COR-L47 (cell line): ENCODE measurements at places on chromosomes 11 and 22.
A peak's percentile ranks its signal among the peaks of the same experiment; 100 is the strongest.

GRCh38 chr11:32382339-32383049 is 52.8 kb downstream of the WT1 start:
- no peak for DNase-seq

DNA sequence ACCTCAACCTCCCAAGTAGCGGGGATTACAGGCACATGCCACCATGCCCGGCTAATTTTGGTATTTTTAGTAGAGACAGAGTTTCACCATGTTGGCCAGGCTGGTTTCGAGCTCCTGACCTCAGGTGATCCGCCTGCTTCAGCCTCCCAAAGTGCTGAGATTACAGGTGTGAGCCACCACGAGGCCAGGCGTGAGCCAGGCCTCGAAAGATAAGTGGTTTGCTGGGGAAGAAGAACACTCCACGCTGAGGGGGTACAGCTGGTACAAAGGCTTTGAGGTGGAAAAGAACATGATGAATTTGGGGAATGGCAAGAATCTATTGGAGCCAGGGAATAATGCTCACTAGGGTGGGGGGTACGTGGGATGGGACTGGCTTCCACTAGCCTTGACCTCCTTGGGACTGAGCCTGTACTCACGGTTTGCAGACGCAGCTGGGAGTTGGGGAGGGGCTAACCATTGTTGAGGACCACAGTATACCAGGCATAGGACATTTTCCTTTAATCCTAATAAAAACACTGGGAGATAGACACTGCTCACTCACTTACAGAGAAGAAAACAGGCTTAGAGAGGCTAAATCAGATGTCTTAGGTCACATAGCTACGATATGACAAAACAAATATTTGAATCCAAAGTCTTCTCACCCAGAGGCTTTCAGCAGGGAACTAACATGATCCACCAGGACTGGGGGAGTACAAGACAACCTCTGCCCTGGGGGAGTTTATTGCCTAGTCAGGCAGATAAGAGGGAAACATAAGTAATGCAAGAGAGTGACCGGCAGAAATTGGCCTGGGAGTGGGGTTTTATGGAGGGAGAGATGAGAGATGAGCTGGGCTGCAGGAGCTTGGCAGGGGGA is 4.9 kb downstream of the SLCO2B1 start:
- no peak for DNase-seq

DNA sequence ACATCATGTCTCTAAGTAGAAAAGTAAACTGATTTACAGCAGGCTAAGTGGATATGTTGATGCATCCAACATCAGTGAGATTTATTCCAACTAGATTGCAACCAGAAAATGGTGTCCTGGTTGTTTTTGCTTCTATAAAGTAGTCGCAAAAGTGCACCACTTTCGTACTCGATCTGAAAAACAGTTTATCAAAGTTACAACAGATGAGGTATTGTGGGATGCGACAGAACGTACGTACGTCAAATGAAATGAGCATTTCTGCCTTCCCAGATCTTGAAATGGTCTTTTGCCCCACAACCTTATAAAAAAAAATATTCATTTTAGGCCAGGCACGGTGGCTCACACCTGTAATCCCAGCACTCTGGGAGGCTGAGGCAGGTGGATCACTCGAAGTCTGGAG is 13.7 kb downstream of the GRAP2 start:
- DNase-seq: no peak

DNA sequence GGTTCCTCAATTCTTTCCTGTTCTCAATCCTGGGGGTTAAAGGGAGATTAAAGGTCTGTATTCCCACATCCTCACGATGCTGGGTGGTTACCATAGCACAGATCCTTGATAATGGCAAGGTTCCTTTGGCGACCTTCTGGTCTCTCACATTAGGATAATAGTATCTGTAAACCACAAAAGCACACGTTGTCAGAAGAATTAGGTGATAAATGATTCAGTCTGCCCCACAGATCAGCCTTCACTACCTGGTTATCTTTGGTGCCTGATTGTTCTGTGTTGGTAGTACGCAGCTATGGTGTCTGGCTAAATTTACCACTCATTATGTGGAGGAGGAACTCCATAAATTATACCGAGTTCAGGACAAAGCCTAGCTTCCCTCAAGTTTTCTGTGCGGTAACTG is 78.4 kb downstream of the C2CD3 start:
- no peak for DNase-seq

- DNase-seq: no peak
Measured at GRCh38 chr11:27295928-27296327, 67.1 kb downstream of the CCDC34 start.

- DNase-seq: no peak
Measured at GRCh38 chr11:127274328-127274676, 273.7 kb upstream of the KIRREL3 start.

GRCh38 chr11:34749666-34750659 is 129.1 kb downstream of the EHF start:
- no peak for DNase-seq

- no peak for DNase-seq
Measured at GRCh38 chr22:44550711-44551491, 52.9 kb upstream of the RTL6 start.

DNA sequence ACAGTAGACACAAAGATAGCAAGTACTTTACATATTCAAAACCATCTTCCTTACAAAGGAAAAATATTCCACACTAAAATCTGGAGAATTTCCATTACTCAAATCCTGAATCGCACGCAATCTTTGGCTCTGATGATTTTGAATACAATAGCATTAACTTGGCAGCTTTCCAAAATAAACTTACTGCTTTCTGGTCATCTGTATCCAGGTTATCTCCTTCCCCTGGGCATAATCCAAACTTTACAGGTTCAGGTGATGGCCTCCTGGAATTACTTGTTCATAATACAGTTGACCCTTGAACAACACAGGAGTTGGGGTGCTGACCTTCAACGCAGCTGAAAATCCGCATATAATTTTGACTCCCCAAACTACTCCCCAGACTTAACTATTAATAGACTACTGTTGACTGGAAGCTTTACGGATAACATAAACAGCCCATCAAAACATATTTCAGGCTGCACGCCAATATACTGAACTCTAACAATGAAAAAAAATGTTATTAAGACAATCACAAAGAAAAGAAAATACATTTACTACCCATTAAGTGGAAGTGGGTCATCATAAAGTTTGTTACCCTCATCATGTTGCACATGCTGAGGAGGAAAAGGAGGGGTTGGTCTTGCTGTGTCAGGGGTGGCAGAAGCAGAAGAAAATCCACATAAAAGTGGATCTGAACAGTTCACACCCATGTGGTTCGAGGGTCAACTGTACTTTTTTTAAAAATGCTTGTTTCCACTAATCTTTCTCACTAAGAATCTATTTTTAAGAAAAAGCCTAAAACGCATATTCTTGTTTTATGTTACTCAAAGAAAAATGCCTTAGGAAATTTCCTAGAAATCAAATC is 6.5 kb downstream of the MTMR2 start:
- peak; percentile 94 for DNase-seq

- no peak for DNase-seq
Measured at GRCh38 chr22:38868286-38868721, 3.7 kb downstream of the CBX6 start.

GRCh38 chr22:40116496-40117200 is 61.1 kb upstream of the TNRC6B start:
- no peak for DNase-seq

GRCh38 chr11:113378692-113379091 is 8.9 kb upstream of the ANKK1 start:
- no peak for DNase-seq

GRCh38 chr22:44496305-44496704 is 1.7 kb downstream of the RTL6 start:
- no peak for DNase-seq

GRCh38 chr11:128924104-128924503 is 18.6 kb downstream of the TP53AIP1 start:
- DNase-seq: no peak

GRCh38 chr11:32297611-32298011 is 137.7 kb downstream of the WT1 start:
- peak; percentile 56 for DNase-seq

- peak; percentile 37 for DNase-seq
Measured at GRCh38 chr11:128733440-128734102, 39.7 kb downstream of the FLI1 start.

DNA sequence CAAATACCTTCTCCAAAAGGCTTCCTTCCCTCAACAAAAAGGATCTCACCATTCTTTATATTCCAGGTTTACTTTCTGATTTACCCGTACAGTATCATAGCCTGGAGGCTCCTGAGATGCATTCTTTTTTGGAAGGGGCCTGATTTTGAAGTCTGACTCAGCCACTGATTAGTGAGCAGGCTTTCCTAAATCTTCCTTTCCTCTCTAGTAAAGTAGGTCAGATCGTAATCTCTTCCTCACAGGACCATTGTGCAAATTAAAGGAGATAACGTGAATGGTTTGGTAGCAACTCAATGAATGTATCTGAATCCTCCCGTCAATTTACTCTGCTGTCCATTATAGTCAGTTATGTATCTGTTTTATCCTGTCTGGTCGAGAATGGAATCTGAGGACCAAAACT is 227.7 kb upstream of the ANO5 start:
- DNase-seq: no peak

- no peak for DNase-seq
Measured at GRCh38 chr11:133530501-133530835, 1.8 kb downstream of the OPCML start.

DNA sequence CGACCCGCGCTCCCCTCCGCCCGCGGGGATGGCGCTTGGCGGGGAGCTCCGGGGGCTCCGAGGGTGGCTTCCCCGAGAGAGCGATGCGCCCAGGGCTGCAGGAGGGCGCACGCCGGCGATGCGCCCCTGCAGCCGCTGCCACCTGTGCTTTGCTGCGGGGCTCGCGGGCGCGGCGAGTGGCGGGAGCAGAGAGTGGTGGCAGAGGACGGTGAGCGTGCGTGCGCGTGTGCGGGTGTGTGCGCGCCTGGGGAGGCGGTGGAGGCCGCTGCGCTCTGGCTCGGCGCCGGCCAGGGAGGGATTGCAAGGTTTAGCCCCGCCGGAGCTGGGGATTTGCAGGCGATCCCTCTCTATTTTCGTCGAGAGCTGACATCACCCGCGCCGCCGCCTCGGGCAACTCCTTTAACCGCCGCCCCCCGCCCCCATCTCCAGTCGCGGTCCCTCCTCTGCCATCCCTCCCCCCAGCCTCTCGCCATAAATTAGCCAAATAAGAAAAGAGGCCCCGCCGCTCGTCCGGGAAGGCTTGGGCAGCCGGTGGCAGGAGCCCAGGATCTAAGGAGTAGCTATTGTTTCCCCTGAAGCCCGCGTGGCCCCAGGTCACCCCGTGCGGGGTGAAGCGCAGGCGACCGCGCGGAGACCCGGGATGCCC is at the start of gene SLC1A2:
TSS of gene SLC1A2 (minus strand) at position 375 of the 646 bp plus-strand sequence. CDS start 592 bp downstream, outside the sequence.
- DNase-seq: peak; percentile 83

DNA sequence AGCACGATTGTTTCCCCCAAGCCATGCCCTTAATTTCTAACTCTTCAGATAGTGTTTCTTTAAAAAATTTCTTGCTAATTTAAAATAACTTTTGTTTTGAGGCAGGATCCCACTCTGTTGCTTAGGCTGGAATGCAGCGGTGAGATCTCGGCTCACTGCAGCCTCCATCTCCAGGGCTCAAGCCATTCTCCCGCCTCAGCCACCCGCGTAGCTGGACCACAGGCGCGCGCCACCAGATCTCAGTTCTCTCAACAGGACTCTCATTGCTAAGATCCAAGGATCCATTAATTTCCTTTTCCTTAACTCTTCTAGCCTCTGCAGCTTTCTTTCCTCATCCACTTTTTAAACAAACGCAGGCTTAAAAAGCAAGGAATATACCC is 327 bp upstream of the MED17 start:
- DNase-seq: no peak

- no peak for DNase-seq
Measured at GRCh38 chr11:122491509-122491908, 164.0 kb upstream of the UBASH3B start.

- DNase-seq: no peak
Measured at GRCh38 chr11:79249295-79249993, 191.4 kb downstream of the TENM4 start.

DNA sequence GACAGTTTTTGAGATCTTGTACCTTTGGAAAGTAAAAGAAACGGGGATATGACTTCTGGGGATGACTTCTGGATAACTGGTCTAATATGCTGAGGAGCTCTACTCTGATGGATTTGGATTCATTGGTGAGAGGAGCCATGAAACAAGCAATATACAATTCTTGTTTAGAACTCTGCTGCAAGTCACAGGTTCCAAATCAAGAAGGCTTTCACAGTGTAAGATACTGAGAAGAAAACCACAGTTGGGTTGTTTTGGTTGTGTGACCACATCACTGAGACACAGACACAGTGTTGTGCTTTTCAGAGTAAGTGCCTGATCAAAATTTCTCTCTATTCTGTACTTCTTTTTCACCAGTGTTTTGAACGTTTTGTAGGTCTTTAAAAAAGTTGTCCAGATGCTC is 13.1 kb upstream of the UCP2 start:
- DNase-seq: no peak

- peak; percentile 71 for DNase-seq
Measured at GRCh38 chr22:28923826-28924732, 40.7 kb downstream of the ZNRF3 start.

DNA sequence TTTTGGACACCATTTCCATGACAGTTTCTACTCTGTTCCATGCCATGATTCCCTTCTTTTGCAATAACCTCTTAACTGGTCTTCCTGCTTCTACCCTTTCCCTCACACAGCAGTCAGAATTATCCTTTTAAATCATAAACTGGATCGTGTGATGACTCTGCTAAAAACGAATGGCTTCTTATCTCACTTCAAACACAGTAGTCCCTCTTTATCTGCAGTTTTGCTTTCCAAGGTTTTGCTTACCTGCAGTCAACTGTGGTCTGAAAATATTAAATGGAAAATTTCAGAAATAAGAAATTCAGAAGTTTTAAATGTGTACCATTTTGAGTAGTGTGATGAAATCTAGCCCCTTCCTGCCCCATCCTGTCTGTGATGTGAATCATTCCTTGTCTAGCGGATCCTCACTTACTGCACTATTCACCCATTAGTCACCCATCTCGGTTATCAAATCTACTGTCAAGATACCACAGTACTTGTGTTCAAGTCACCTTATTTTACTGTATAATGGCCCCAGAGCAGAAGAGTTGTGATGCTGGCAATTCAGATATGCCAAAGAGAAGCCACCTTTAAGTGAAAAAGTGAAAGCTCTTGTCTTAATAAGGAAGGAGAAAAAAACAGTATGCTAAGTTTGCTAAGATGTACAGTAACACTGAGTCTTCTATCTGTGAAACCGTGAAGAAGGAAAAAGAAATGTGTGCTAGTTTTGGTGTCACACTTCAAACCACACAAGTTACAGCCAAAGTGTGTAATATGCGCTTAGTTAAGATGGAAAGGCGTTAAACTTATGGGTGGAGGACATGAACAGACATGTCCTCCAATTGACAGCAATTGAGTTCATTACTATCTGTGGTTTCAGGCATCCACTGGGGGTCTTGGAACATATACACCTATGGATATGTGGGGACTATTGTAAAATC is 283.0 kb downstream of the DDX10 start:
- DNase-seq: no peak

GRCh38 chr11:31802990-31803812 is 7.9 kb downstream of the PAX6 start:
- no peak for DNase-seq

- DNase-seq: peak; percentile 94
Measured at GRCh38 chr11:65793144-65793581, 6.3 kb downstream of the OVOL1 start.
